Activated CD4-positive, alpha-beta T cell treated with anti-CD3 and anti-CD28 coated beads for 48 hours (primary cell): ENCODE measurements at places on chromosomes 3 and 15.
A peak's percentile ranks its signal among the peaks of the same experiment; 100 is the strongest.

DNA sequence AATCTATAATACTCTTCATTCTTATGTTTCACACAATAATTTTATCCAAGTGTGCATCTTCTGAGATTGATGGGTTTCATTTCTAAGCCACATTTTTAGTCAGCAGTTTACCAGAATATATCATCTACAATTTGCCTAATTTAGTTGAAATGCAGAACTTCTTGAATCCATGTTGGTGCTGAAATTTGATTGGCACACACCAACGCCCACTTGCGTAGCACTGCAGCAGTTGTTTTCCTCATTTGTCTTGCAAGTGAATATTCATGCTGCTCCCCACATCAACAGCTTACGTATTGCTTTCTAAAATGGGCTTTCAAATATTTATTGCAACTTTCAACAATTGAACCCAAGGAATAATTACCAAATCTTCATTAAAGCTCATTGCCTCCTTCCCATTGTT lies 87.8 kb upstream of the CTDSPL start:
- DNase-seq: no peak

- no peak for DNase-seq
Observed at GRCh38 chr3:4720316-4721075, 227.3 kb downstream of the ITPR1 start.

GRCh38 chr3:99731499-99731898 lies 86.2 kb upstream of the CMSS1 start:
- no peak for DNase-seq

- no peak for DNase-seq
Observed at GRCh38 chr15:82851981-82852511, 42.6 kb downstream of the WHAMM start.

- no peak for DNase-seq
Observed at GRCh38 chr15:99110093-99110492, 5.2 kb downstream of the SYNM start.

DNA sequence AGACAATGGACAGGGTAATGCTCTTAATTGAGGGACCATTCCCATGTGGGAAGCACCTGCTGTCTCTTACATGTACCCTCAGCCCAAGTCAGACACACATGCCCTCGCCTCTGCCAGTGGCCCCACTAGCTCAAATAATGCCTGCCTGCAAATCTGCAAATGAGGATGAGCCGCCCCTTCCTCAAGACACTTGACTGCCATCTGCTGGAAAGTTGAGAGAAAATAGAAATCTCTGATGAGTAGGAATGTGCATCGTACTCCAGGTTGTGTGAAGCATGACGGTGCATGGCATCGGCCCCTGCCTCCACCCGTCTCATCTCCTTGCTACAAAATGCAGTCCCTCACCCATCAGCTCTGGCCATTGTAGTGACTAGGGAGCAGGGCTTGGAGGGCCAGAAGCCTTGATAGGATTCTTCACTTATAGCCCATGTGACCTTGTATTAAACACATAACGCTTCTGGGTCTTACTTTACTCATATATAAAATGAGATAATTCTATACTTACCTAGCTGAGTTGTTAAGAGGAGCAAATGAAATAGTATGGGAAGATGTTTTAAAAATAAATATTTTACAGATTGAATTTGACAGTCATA lies 6.3 kb upstream of the SCN5A start:
- peak; percentile 21 for DNase-seq

- DNase-seq: peak; percentile 60
Observed at GRCh38 chr3:54427941-54428871, 305.9 kb downstream of the CACNA2D3 start.

- DNase-seq: no peak
Observed at GRCh38 chr15:65819563-65819960, 27.5 kb upstream of the DENND4A start.

GRCh38 chr15:91854639-91854990 lies 1.1 kb downstream of the SLCO3A1 start:
- peak; percentile 43 for DNase-seq

DNA sequence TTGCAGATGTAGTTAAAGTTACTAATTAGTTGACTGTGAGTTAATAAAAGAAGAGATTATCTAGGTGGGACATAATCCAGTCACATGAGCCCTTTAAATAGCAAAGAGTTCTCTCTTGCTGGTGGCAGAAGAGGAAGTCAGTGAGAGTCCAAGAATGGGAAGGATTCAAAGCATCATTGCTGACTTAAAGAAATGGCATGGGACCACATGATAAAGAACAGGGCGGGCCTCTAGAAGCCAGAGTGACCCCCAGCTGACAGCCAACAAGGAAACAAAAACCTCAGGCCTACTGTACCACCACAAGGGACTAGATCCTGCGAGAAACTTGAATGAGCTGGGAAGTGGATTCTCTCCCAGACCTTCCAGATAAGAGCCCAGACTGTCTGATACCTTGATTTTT lies 447.2 kb upstream of the CCDC54 start:
- DNase-seq: no peak
